ENCODE measurements at places on chromosomes 11 and 22. TPM values are rescaled to one million over a fixed set of nuclear protein-coding genes. Genes with fewer than 3 reads are reported as not detected.
A peak's percentile ranks its signal among the peaks of the same experiment; 100 is the strongest.

CHCHD10 gene
- 128 TPM for total RNA-seq

TNNI2 gene
- total RNA-seq: 3.1 TPM

E2F8 gene
- total RNA-seq: 1.6 TPM

- peak; percentile 97 for DNase-seq
Measured at GRCh38 chr11:30422447-30423278, 99.8 kb downstream of the ARL14EP start.

DNA sequence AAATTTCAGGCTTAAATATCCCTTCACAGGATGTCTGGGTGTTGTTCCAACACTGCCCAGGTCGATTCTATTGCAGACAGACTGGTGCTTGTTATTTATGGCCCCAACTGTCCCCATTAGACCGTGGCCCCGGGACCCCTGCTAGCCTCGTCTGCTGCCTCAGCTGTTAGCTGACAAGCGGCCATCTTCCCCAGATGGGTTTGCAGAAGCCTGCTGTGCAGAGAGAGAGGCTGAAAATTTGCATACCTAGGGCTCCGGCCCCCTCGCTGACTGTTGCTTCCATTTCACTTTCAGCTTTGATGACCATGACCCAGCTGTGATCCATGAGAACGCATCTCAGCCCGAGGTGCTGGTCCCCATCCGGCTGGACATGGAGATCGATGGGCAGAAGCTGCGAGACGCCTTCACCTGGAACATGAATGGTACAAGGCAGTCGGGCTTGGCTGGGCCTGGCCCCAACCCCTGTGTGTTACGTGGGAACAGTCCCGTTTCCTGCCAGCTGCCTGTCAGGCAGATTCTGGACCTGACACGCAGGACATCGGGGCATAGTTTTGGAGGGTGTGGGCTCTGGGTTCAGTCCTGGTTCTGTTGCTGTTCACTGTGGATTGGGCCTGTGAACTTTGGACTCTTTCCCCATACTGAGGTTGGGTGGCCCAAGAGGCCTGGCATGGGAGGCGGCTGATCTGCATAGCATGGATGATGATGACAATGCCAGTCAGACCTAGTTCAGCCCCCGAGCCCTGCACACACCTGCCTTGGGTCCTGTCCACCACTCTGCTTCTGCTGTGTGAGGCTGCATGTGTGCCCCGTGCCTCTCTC, 16.4 kb downstream of the SMARCB1 start:
- no peak for DNase-seq

GRCh38 chr11:61125310-61125684, 23.0 kb downstream of the CD5 start:
- no peak for DNase-seq

DNA sequence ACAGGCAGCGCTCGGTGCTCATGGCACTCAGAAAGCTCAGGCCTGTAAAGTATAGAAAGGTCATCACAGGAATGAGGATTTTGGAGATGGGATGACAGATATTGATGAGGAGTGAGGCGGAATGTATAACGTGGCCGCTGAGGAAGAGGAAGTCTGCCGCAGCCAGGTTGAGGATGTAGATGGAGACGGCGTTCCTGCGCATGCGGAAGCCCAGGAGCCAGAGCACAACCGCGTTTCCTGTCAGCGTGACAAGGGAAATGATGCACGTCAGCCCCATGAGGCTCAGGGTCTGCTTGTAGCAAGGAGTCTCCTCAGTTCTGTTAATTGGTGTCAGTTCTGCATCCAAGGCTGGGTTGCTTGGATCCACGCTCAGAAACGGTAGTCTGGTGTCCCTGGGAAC, 33.1 kb upstream of the MRGPRX1 start:
- no peak for DNase-seq

DNA sequence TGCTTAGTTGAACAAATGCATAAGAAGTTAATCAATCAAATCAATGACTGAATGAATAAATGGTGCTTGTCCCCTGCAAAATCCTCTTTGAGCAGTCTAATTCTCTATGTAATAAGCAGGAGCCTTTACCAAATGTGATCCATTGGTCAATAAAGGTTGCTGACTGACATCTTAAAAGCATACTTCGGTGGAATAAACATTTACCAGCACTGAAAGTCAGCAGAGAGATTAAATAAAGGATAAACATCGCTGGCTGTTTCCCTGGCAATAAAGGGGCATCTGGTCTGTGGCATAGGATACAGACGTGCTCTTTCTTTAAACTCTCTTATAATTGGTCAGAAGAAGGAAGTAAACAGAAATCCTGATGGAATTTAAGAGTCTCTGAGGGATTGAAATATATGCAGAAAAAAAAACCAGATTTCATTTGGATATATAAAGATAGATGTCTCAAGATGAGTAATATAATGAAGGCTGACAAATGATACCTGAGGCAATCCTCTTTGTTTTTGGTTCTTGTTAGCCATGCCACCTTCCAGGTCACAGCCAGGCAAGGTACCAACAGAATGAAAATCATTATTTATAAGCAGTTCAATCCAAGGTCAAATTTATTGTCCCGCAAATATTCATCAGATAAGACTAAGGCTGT, 578.4 kb upstream of the CCDC90B start:
- no peak for DNase-seq
